ENCODE measurements at places on chromosomes 1 and 21.

DNA sequence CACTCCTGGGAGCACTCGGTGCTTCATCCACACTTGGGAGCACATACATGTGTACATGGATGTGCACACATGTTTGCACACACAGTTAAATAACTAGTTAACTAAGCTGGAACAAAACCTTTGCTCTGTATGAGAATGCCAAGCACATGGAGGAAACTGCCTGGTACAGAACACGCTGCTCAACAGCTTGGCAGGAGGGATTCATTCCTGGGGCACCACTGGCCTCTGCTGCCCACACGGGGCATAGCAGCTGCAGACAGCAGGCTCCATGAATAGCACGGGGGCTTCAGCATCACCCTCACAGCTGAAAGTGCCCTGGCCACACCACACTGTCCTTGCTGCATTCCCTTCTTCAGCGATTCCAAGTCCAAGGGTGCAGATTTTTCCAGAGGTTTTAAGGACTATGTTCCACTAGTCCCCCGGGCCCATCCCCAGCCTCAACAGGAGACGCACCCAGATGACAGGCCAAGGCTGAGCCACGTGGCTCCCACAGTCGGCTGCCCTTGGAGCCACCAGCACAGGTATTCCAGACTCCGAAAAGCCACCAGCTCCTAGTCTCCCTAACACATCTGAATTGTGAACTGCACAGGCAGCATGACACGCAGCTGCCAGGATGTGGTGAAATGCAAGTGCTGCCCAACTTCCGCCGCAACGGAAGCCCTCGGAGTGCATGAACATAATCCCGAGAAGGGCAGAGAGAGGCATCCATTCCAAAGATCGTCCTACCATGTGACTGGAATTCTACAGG is 16.9 kb downstream of the NPHP4 start:
- DNase-seq = peak; percentile 60

DNA sequence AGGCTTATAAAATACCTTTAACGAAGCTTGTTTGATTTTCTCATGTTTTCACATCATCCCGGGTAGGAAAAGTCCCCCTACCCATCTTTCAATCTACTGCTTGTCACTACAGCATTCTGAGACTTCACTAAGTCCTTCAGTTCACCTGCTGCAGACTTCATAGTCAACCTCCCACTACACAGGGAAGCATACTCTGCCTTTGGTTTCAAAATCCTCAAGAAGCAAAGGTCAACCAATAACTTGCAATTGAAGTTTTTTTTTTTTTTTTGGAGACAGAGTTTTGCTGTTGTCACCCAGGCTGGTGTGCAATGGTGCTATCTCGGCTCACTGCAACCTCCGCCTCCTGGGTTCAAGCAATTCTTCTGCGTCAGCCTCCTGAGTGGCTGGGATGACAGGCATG is 4.7 kb upstream of the PTPN22 start:
- DNase-seq = no peak

- no peak for DNase-seq
Observed at GRCh38 chr1:55585402-55585792, 370.2 kb upstream of the USP24 start.

DNA sequence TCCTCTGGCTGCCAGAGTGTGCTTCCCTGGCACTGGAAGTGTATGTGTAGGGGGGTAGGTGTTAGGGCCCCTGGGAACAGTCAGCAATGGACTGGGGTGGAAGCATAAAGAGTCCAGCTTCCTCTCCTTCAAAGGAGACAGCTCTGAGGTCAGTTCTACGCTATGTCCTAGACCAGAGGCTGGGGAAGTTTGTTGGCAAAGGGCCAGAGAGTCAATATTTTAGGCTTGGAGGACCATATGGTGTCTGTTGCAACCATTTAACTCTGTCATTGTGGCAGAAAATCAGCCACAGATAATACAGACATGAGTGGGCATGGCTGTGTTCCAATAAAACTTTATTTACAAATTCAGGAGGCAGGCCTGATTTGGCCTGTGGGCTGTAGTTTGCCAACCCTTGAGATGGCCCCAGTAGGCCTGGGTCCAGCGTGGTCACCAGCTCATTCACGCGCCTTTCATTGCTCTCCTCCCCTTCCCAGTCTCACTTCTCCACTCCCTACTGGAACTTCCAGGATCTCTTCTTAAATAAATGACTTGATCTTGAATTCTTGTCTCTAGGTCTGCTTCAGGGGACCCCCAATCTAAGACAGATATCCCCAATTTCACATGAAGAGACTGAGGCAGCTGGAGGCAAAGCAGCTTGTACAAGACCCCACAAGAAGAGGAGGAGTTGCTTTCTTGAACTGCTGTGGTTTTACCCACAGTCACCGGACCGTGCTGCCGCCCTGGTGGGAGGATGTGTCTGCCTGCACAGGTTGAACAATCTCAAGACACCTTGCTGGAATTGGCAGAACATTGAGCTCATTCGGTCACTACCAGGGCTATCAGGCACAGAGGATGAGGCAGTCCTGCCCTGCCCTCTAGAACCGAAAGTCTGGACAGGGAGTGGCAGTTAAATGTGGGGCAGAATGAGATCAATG is 162.4 kb upstream of the POU3F1 start:
- no peak for DNase-seq

GRCh38 chr1:9213956-9214355 is 20.6 kb upstream of the H6PD start:
- DNase-seq = no peak

DNA sequence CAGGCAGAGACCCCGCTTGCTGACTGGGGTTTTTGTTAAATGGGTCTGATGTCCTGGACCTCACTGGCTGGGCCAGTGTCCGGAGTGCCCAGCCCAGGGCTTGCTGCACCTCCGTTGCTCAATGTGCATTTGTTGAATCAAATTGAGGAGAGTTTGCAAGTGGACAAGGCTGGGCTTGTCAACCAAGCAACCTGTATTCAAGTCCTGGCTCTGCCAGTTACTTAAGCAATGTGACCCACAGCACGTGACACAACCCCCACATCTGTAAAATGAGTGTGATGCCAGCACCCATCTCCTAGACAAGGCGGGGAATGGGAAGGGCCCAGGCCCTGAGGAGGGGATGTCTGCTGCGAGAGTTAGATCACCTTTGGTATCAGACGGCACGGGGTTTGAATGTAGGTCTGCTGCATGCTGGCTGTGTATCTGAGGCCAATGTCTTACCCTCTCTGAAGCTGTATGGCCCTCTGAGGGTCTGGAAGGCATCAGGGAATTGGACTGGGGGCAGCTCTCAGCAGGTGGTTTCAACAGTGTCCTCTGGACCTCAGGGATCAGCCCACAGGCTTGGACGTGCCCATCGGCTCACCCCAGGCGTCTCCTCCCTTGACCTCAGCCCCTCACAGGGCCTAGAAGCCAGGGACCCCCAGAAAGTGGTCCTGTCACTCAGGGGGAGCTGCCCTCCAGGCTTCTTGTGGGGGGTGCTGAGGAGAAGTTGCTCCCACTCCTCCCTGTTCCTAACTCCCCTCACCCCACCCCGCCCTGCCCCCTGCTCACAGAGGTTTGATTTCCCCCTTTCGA is 51.0 kb upstream of the RUNX3 start:
- DNase-seq = no peak

DNA sequence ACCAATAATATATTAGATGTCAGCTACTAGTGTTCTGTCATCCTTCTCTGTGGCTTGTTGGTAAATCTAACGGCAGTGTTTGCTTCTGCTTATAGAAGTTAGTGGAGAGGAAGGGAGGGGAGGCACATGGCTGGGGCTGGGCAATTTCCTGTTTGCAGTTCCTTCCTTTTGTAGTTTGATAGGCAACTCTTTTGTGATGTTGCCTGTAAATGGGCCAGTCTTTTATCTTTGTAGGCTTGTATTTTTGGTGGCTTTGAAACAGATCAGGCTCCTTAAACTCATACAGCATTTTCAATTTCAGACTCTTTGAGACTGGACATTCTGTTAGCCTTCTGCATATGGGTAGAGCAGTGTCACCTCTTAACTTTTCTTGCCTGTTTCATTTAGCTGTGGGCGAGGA is 48.1 kb downstream of the CDC14A start:
- DNase-seq = peak; percentile 8

DNA sequence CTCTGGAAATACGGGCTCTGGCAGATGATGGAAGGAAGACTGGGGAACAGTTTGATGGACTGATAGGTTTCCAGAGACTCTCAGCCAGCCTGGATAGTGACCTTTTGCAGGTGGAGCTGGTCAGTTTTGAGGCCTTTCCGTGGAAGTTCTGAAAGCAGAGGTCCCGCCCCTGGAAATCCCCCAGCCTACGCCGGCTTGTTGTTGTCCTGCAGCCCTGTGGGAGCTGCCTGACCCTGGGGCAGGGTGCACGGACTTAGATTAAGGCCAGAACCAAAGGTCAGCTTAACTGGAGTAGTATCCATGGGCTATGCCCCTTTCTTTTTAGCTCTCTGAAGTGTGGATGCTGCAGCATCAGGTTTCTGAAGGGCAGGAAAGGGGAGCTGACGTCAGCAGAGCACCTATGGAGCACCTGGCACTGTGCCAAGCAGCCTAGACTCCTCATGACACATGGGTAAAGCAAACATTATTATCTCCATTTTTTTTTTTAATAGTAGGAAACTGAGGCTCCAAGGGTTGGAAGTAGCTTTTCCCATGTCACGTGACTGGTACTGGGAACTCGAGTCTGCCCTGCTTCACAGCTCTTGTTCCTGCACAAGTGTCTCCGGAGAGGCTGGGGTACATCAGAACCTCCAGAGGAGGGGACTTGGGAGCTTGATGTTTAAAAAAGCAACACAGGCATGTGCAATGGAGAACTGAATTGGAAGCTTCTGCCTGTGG is 38.5 kb downstream of the IER5 start:
- peak; percentile 62 for DNase-seq

GRCh38 chr1:163842571-163842970 is 520.8 kb downstream of the NUF2 start:
- no peak for DNase-seq

DNA sequence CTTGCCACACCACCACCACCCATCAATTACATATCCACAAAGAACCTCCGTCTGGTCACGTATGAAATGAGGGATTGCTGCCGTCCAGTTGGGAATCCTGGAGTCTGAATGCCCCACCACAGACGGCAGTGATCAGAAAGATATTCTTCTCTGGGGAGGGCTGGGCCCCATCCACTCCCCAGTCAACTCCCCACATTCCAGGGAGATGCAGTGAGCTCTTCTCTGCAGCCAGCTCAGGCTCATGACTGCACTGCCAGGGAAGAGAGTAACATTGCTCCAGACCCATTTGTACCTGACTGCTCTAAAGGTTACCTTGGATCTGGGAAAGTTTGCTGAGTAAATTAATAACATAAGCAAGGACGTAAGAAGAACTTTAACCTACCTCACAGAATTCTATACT is 18.3 kb downstream of the DEGS1 start:
- no peak for DNase-seq

DNA sequence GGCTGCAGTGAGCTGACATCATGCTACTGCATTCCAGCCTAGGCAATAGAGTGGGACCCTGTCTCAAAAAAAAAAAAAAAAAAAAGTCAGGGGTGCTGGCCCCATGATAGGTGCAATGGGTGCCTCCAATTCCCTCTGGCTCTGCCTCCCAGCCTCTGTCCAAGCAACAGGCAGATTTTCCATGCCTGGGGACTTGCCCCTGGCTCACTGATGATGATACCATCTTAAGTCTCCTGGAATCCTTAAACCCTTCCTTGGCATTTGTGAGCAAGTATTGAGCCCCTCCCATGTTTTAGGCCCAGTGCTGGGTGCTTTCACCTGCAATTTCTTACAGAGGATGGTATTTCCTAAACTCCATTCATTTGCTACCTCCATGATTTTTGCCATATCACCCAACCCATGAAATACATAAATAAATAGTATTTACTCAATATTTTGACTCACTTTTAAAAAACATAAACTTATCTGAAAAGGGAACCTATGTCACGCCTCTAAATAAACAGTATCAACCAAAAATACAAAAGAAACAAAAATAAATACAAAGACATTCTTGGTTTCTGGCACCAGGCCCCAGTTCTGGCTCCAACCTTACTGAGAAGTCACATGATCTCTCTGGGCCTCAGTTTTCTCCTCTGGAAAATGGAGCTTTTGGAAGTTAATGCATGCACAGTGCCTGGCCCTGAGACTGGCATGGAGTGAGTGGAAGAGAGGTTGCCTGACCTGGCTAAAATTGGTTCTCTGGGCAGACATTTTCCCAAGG is 1.5 kb upstream of the ALPL start:
- no peak for DNase-seq

DNA sequence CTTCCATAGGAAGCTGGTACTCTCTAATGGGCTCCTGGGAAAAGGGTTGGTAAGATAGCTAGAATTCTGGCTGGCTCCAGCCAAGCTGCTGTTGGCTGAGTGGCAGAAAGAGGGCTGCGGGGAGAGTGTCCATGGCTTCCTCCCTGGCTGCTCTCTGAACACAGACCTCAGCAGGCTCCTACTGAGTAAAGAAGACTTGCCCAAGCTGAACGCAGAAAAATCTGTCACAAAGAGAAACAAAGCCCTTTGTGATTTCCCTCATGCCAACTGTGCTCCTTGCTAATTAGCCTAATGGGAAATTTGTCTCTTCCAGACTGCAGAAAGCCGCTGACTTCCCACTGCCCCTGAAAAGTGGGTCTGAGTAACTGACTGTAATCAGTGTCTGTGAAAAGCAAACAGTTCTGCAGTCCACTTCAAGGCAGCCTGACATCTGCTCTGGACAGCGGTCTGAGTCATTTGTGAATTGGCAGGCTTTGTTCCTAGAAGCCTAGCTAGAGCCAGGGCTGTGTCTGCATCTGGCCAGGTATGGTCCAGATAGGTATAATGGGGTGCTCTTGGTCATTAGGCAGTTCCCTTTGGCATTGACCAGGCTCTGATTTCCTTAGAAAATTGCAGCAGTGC is 282.8 kb downstream of the ZNF648 start:
- DNase-seq = no peak

Data from SW480 (cell line).